ENCODE measurements at places on chromosomes 16 and 17.

GRCh38 chr17:54860617-54861470 is 39.8 kb upstream of the TOM1L1 start:
- DNase-seq = no peak

GRCh38 chr17:82031885-82032627 is 578 bp downstream of the RAC3 start:
- DNase-seq = no peak

GRCh38 chr16:11394593-11394960 is 49.3 kb downstream of the RMI2 start:
- no peak for DNase-seq

- peak; percentile 52 for DNase-seq
These were observed 54.4 kb downstream of the TAOK1 start for GRCh38 chr17:29444589-29444988.

GRCh38 chr16:3223913-3224515 is 10.9 kb downstream of the ZNF200 start:
- peak; percentile 6 for DNase-seq

- DNase-seq = no peak
These were observed 21.1 kb downstream of the ARHGAP27 start for GRCh38 chr17:45411348-45412105.

DNA sequence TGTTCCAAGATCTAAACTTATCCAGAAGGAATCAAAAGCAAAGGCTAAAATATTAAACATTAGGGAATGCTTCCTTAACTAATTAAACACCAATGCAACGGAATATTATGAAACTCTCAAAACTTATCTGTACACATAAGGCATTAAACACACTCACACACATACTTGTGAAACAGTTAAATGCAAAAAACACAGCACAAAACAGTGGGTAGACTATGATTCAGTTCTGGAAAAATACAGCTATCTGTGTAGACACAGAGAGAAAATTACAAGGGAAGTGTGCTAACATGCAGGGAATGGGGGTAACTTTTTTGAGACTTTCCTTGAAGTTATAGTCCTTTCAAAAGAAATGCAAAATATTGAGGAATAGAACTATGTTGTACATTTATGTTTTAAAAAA is 36.7 kb upstream of the CCL1 start:
- DNase-seq = no peak

DNA sequence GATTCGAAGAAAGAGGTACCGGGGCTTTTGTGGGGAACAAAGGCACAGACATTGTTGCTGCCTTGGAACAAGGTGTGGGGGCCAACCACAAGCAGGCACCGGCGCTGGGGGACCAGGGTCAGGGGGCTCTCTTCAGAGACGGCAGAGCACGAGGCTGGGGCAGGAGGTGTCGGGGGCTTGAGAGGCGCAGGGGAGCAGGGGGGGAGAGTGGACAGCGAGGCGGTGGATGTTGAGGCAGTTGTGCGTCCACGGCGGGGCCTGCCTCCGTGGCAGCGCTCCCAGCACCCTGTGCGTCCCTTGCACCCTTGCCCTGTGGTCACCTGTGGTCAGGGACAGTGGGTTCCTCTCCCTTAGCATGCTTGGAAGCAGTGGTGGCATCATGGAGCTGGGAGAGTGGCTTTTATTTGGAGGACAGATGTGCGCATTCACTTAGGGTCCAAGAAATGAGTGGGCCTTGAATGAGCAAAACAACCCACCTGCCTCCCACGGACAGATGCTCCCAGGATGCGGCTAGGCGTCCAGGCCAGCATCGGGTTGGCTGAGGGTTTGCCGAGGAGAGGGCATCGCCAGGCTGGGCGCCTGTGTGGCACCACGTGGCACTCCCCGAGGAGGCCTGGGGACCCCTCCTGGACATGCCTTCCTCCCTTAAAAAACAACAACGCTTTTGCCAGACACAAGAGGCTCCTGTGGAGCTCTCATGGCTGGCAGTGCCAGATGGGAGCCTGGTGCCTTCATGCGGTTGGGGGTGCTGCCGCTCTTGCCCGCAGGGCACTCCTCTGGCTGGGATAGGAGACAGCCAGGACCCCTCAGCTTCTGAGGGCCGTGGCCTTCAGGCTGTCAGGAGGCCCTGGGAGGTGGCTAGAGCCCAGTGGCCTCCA is 113.0 kb downstream of the BANP start:
- no peak for DNase-seq

GRCh38 chr17:49450735-49451134 is 36.1 kb upstream of the PHB1 start:
- peak; percentile 19 for DNase-seq

- DNase-seq = peak; percentile 34
These were observed 57.0 kb downstream of the RAI1 start for GRCh38 chr17:17737961-17738894.

DNA sequence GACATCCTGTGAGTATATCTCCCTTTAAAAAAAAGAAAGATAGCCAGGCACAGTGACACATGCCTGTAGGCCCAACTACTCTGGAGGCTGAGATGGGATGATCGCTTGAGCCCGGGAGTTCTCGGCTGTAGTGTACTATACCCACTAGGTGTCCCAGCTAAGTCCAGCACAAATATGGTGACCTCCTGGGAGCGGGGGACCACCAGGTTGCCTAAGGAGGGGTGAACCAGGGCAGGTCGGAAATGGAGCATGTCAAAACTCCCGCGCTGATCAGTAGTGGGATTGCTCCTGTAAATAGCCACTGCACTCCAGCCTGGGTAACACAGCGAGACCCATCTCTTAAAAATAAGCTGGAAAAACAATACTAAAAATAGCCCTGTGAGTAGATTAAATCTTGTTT is 29.4 kb downstream of the GINS2 start:
- no peak for DNase-seq
